ENCODE measurements at places on chromosomes 7 and 10.

GRCh38 chr10:18860631-18861240, 187.9 kb upstream of the MALRD1 start:
- DNase-seq: no peak

DNA sequence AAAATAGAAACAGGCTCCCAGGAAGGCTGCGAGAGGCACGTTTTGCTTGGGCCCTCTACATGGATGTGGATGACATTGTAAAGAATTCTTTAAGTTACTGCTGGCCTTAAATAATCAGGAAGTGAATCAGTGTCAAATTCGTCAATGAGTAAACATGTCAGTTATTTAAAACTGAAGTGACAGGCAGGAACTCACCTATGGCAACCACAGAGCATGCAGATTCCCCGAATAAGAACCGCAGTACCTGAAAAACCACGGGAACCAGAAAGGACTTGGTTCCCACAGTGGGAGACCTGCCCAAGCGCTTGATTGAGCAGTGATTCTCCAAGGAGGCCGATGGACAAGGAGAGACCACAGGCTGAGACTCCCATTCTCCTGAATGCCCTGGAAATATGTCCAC, 351.2 kb upstream of the AKR1E2 start:
- DNase-seq: no peak

- no peak for DNase-seq
Observed at GRCh38 chr10:118892255-118892654, 137.3 kb upstream of the NANOS1 start.

DNA sequence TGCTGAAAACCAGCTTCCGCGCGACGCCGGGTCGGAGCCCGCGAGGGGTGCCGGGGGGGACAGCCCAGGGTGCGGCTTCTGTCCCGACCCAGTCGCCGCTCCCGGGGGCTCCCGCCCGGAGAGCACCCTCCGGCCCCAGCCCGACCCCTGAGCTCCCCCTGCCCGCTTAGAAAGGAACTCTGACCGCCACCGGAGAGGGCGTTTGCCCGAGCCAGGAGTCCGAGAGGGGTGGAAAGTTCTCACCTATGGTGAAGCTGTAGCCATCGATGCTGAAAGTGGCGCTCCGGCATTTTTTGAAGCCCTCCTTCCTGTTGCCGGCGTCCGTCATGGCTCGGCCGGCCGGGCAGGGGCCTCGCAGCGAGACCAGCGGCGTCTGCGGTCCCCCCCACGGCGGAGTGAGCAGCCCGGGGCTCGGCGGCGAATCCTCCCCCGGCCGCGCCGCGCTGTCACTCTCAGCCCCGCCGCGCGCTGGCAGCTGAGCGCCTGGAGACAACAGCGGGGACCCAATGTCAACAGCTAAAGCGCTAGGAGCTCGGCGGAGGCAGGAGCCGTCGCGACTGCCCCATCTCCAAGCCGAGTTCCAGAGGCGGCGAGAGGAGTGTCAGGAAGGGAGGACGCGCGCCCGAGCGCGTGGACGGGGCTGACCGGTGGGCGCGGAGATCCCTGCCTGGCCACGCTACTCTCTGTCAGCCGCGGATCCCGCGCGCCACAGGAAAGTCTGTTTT, 191.6 kb downstream of the LSM5 start:
- DNase-seq: no peak

DNA sequence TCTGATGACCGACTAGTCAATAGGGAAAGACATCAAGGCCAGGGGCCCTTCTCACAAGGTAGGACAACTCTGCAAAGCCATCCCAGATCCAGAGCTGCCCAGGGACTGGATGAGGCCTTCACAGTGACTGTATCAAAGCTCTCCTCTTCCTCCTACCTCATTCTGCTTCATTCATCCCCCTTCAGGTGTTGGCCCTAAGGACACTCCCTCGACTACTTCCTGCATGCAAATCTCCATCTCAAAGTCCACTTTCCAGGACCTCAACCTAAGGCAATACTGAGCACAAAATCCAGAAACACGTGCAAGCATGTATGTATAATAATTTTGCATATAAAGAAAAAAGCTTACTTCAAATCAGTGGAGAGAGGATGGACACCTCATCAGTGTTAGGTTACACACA, 25.1 kb downstream of the DPY19L1 start:
- DNase-seq: no peak

GRCh38 chr7:69780379-69780778, 182.1 kb downstream of the AUTS2 start:
- no peak for DNase-seq

GRCh38 chr10:97687785-97688781, 1.0 kb upstream of the AVPI1 start:
- no peak for DNase-seq

DNA sequence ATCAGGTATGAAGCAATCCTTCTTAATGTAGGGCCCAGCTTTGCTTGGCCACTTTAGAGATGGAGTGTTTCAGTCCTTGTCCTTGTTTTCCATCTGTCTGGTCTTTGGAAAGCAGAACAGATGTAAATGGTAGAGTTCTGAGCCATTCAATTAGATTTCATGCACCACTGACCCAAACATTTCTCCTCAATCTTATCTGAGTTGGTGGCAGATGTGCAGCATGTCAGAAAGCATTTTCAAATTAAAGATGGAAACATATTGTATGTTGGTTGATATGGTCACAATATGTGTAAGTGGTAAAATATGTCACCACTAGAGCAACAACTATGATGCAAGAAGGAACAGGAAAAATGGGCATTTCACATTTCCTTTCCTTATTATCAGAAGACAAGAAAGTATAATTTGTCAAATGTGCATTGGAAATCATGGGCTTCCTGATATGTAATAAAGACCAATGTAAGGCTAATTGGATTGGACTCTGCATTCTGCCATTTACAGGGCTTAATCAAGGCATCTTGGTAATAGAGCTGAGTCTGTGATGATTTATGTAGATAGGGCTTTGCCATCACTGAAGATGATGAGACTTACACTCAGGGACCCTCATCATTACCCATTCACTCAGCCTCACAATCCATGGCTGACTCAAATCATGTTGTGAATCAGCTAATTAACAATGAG, 750.7 kb downstream of the NRG3 start:
- no peak for DNase-seq

DNA sequence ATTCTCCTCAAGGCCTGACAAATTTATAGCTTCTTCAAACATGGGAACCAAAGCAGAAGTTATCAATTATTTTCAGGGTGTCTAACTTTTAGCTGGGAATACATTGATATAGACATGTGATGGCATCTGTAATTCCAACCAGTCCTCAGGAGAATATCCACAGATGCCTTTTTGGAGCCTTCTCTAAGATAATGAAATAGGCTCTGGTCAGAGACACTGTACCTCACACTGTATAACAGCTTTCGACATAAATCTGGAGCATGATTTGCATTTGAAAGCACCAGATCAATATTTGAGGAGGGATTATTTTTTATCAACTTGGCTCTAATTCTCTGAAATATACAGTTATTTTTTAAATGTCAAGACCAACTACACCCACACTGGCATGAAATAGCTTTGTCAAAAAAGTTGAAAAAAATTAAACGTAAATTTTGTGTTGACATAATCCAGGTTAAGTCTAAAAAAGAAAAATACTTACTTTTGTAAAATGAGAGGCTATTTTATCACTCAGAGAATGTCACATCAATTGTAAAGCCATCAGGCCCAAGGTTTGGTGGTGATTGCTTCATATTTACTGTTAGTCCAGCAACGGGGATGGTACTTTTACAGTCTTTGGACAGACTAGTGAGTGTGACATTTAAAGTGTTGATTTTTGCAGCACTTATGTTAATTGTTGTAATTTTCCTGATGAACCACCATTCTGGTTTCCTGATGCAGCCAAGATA, 177.0 kb upstream of the SP8 start:
- DNase-seq: no peak

DNA sequence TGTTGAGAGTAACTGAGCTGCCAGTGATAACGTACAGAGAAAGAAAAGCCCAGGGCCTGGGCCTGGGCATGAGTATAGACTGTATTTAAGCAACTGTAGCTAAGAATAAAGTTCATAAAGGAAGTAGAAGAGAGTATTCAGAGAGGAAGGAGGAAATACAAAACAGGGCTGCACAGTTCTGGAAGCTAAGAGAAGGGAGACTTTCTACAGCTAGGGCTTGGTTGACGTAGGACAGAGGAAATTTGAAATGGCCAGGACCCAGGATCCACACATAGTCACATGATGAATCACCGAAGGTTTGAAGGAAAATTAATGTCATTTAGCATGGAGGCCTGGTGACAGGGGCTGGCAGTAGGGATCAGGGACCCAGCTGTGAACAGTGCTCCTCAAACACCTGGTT, 66.7 kb downstream of the ARL4A start:
- no peak for DNase-seq

DNA sequence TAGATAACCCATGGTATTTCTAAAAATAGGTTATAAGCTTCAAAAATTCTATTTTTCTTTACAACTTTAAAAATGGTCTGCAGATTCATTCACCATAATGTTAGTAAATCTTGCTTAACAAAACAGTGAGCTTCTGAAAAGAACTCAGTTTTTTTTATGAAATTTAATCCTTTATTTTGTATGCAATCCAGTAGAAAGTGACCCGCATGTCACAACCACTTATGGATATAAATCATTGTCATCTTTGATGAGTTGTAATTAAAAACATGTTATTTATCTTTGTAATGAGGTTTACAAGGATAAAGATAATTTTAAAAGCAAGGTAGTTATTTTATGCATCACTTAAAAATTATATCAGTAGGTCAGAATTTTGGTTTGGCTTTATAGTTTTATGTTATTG, 173.5 kb upstream of the SEMA3A start:
- DNase-seq: no peak

DNA sequence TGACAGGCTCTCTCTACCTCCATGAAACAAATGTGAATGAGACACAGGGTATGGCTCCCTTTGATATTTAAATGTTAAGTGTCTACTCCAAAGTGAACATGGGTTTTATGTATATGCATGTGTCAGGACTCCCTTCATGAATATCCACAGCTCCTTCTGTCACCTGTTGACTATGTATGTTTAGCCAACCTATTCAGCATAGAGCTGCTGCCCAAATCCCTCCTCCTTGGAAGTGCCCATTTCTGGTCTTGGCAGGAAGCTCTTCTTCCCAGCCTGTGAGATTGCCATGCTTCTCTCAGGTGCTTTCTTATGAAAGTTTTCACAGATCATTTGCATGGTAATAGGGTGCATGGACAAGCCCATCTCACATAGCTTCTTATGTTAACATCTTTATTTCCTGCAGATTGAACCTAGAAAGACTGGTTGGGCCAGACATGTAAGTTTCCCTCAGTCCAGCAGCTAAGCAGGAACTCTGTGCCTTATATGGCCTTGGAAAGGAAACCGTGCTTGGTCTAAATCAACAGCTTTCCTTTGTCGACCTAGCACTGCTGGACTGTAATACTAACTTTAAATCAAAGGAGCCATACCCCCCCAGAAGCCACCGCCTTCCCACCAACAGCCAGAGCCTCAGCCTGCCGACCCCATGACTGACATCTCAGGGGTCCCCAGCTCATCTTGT, 288.9 kb downstream of the ADARB2 start:
- no peak for DNase-seq

DNA sequence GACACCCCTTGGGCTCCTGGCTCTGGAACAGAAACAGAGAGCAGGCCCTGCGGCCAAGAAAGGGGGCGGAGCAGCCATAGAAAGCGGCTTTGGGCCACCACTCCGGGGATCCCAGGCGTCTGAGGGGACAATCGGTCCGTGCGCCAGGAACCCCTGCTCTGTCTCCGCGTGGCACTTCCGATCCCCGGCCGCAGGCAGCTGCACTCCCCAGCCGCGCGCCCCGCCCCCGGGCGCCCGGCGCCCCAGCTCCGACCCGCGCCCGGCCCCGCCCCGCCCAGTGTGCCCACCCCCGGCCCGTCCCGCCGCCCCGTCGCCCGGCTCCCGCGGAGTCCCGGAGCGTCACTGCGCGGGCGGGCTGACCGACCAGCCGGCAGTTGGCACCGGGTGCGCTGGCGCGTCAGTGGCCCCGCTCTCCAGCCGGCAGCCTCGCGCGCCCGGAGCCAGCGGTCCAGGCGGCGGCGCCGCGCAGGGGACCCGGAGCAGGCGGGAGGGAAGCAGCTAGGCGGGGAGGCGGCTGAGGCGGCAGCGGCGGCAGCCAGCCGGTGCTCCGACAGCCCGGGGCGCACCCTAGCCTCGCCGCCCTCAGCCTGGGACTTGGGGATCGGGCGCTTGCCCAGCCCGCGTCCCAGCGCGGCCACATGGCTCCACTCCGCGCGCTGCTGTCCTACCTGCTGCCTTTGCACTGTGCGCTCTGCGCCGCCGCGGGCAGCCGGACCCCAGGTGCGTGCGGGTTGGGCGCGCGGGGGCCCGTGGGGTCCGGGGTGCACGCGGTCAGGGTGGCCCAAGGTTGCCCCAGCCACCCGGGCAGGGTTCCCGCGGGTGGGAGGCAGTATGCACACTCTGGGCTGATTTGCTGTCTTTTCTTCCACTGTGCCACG, at the start of gene ADAMTS14:
Gene ADAMTS14, plus strand, starts transcription at position 342 of the 878 bp plus-strand sequence. Its CDS starts 297 bp downstream, at position 639.
- DNase-seq: peak; percentile 23

GRCh38 chr10:126022841-126023240, 126.5 kb downstream of the FANK1 start:
- DNase-seq: no peak

DNA sequence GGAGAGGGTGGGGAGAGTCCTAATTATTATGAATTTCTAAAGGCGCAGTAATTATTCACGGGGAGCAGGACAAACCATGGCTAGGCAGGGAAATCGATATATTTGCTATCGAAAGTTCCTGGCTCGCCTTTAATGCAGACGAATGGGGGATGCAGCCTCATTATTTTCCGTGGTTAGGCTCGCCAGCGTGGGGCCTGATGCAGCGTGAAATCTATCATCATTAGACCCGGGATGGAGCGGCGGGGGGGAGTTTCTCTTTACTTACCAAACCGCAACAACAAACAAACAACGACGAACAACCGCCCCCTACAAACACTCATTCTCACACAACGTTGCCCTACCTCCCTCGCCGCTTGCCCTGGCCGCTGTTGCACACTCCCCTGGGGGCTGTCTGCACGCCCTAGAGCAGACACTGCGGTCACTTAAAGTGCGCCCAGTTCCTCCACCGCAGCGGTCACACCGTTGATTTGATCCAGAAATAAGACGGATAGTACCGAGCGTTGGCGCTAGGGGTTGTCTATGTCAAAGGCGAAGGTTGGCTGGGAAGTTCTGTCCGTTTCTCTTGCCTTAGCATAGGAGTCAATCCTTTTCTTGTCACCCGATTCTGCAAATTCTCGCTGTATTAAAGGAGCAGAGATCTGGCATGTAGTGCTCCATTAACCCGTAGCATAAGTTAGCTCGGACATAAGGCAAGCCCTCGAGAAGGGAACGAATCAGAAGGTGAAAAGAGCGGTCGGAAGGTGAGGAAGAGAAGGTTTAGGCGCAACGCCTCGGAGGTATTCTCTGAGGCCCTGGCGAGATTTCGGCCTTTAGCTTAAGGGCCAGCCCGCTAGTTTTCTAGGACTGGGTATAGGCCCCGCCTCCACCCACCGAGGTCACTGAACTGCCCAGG, 10.4 kb downstream of the NXPH1 start:
- DNase-seq: no peak
